IMR-90 (cell line): ENCODE measurements at places on chromosomes 2 and 18. TPM values are rescaled to one million over a fixed set of nuclear protein-coding genes. Genes with fewer than 3 reads are reported as not detected.

The RBM43 gene
- polyA plus RNA-seq = 3.1 and 3.6 TPM in 2 replicates

- H3K4me1 ChIP-seq = peaks cover 2% of the 10 kb centered on the region
- H3K27me3 ChIP-seq = no peaks in the 10 kb centered on the region
- no peak overlapping the region for H3K27ac ChIP-seq
Observed at GRCh38 chr2:48583961-48584360, 33.7 kb upstream of the GTF2A1L start.

The CSRNP3 gene
- polyA plus RNA-seq = 0.21 and 0.32 TPM in 2 replicates

The ATP6V1C2 gene
- polyA plus RNA-seq = 0.04 TPM in 1 of 2 replicates, not detected in the other

The RGPD8 gene
- 0.67 and 0.69 TPM in 2 replicates for polyA plus RNA-seq
